ENCODE measurements at places on chromosomes 13 and 19.
A peak's percentile ranks its signal among the peaks of the same experiment; 100 is the strongest.

- DNase-seq = no peak
Measured at GRCh38 chr13:97124915-97125809, 97.0 kb upstream of the MBNL2 start.

DNA sequence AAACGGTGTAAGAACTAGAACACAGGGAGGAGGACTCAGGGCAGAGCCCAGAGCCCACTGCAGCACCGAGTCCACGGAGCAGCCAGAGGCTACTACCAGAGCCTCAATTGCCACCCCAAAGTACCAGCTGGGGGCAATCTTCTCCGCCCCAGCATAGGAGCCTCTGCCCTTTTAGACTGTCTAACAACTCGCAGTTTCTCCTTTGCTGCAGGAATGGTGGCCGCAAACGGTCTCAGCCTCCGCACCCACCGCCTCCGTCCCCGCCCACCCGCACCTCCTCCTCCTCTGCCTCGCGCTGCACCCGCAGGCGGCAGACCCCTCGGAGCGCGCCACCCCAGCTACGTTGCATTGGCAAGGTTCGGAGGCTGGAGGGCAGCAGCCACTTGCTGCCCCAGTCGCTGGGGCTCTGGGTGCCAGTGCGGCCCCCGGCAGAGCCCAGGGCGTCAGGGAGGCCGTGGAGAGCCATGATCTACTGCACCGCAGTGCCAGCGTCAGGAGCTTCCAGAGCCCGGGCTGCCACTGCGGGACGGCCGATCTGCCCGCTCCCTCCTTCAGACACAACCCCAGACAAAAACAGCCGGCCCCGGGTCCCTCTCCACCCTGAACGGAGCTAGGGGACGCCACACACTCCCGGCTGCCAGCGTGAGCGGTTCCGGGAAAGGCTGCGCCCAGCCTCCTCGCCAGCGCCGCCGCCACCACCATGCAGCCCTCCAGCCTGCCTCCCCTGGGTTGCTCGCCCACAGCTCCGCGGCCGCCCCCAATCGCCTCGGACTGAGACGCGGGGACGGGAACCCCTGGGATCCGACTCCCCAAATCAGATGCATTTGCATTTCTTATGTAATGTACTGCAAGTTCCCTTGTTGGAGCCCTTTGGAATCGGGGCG, 1.8 kb downstream of the FGF14 start:
- no peak for DNase-seq

GRCh38 chr19:42683917-42684513, 56.3 kb downstream of the PSG3 start:
- no peak for DNase-seq

- DNase-seq = peak; percentile 74
Measured at GRCh38 chr19:13842291-13843103, 34.4 kb upstream of the NANOS3 start.

GRCh38 chr19:39949026-39949747, 14.8 kb upstream of the FCGBP start:
- DNase-seq = no peak

- DNase-seq = no peak
Measured at GRCh38 chr19:41930926-41931592, 2.8 kb upstream of the ERFL start.

DNA sequence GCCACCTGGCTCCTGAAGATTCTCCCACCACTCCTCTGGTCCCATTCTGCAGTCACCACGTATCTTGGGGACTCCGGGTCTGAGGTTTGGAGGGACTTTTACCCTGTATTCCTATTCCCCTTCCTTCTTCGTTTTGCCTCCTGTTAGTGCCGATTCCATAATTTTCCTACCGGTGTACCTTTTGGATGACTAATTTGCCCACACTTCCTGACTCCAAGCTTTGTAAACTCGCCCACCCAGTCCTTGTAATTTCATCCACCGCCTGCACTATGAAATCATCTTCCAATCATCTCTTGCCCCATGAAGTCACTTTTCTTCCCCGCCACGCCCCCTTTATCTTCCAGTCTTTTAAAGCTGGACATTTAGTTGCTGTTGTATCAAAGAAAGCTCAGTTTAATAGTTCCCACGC, 572 bp downstream of the UCHL3 start:
- DNase-seq = peak; percentile 22

- DNase-seq = peak; percentile 89
Measured at GRCh38 chr19:20776083-20777076, at the start of gene ZNF66. TSS of gene ZNF66 (plus strand) at chr19:20776304. CDS start at chr19:20776448, 144 bp downstream.

DNA sequence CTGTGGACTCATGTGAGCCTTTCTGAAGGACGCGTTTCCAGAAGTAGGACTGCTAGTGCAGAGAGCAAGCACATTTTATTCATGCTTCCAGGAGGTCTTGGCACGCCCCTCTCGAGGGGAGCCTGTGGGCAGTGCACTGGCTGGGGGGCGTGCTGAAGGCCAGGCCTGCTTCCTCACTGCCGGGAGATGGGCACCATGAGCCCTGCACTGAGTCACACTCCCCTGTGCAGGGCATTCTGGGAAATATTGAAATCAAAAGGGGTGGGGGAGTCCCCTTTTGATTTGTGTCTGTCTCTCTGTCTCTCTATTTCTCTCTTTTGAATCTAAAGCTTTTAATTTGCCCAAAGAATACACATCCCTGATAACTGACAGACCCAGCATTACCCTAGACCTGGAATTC, 34.0 kb downstream of the DPF1 start:
- DNase-seq = no peak
